ENCODE measurements at places on chromosomes 3 and 15.

GRCh38 chr3:8421711-8422110 is 79.9 kb upstream of the LMCD1 start:
- no peak for DNase-seq

DNA sequence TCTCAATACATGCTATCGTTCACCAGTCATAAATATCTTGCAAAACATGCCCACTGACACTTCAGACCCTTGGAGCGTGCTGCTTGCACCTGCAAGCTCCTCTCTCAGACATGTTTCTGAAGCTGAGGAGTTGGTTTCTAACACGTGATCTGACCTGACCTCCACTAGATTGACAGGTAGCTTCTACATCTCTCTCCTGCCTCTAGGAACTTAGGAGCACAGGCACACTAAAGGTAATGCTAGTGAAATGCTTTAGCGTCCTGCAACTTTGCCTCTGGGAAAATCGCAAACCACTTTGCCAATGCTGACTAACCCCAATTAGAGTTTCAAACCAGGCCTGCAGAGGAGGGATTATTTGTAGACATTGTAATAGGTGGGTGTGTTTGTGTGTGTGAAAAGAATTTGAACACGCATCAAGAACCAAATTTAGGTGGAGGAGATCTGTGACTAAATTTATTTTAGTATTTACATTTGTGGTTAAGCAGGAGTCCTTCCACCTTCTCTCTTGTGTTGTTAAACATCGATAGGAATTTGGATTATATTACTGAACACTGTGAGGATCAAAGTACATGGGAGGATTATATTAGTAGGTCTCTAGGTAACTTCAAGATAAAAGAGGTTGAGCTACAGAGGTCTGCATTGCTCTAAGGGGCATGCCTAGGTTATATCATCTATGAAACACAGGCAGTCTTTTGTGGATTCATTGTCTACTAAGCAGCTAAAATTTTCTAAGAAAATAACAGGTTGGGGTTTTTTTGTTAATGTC is 86.7 kb upstream of the ZBED2 start:
- DNase-seq: no peak

DNA sequence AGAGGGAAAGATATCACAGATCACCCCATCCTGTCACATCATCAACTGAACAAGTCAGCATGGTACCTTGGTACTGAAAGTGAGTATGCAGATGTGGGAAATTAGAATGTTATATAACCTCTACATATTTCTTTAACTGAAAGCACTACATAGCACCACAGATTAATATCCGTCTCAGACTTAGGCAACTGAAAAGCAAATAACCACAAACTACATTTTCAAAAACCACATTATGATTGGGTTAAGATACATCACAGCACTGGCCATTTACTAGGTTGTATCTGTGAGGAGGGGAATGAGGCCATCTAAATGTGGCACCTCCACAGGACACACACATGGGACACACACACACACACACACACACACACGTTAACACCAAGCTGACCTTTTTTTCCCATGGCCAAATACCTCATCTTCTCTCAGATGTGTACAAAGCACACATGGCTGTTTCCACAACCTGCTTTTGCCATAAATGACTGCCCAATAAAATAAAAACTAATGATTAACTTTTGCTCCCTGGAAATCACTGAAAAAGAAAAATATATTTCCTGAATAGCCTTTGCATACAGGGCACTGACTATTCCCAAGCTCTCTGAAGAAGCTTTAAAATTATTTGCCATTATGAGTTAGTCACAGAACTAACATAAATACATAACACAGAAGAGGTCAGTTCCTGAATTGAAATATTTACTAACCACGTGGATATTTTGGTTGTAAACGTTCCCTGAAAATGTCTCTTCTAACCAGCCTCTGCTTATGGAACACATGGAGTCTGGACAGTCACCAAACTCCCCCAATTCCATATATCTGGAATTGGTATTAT is 60.1 kb downstream of the SUMF1 start:
- DNase-seq: no peak

GRCh38 chr15:48823237-48823636 is 12.4 kb upstream of the CEP152 start:
- no peak for DNase-seq

GRCh38 chr3:126960604-126960995 is 22.3 kb upstream of the PLXNA1 start:
- DNase-seq: no peak

GRCh38 chr3:86954226-86954625 is 36.7 kb downstream of the VGLL3 start:
- no peak for DNase-seq

DNA sequence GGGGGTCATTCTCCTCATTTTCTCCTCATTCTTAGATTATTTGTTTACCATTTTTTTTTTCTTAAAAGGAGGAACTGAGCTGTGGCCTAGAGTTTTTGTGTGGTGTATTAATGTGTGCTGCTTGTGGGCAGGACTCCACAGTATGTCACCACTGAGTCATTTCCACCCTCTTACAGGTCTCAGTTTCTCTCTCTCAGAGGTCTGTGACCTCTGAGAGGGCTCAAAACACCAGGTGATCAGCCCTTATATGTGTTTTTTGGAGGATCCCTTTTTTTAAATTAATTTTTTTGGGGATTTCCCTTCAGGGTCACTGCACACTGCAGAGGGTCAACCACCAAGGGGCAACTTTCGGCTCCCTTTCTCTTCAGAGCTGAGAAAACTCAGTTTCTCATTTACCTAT is 166.4 kb downstream of the SUCNR1 start:
- peak; percentile 14 for DNase-seq

DNA sequence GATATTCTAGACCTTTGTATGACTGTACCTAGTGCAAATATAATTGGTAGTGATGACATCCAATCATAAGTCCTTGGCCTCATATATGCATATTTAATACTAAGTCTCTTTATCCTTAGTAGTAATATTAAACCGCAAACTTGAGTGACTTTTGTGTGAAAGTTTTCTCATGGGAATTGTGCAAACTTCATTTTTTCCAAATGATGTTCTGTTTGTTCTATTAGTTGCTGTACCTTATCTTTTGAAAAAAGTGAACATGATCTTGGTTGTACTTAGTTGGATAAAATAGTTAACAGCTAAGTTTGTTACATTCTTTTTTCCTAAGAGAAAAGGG is 43.2 kb downstream of the TMEM45A start:
- DNase-seq: no peak

GRCh38 chr15:50344006-50344464 is 11.0 kb downstream of the GABPB1 start:
- no peak for DNase-seq

DNA sequence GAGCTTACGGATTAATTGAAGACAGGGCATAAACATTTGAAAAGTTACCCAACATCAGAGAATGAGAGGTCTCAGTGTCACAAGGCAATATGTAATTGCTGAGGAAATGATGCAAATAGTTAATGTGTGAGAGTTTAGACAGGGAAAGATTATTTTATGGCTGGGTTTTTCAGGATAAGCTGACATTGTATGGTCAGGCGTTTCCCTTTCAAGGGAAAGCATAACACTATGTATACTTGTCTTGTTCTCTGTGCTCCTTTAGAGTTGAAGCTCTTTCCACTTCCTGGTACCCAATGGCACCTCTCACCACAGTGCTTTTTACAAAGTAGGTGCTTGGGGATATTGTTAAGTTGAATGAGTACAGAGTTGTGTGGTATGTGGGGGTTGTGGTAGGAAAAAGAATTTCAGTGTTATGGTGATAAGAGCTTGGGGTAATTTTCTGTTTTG is 19.9 kb downstream of the IQGAP1 start:
- DNase-seq: no peak

DNA sequence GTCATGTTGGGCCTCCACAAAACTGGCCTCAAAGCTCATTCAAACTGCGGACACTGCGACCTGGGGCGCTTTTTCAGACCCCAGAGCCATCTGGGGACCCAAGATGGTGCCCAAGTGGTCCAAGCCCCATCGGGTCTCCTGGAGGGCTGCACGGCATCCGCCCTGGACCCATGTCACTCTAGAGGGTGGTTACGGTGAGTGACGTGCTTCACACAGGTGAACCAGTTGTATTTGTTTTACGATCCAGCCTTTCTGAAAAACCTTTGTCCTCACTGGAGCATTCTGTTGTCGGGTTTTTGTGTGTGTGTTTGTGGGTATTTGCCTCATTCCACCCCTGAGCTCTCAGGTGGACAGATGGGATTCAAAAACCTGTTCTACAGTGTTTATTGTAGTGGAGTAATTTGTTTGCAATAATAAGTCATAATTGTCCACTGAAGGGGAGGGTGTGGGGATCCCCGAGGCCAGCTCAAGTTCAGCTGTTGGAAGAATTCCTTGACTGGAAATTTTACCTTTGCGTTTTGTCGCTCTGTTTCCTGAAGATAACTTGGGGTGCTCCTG is 1.9 kb downstream of the SLC51A start:
- DNase-seq: no peak

DNA sequence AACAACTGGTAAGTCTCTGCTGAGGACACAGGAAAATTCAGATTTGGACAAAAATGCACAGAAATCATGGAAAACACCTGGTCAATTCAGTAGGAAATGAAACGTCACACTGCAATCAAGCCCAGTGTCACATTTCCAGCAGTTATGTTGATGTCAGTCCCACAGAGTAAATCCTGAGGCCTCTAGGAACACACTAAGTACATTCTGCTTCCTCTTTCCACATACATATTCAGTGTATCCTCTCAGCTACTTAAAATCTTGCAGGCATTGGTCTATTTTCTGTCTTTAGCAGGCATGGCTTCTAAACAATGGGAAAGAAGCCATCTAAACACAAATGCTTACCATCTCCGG is 207.8 kb downstream of the PLCL2 start:
- no peak for DNase-seq

GRCh38 chr3:127078626-127079025 is 95.7 kb downstream of the PLXNA1 start:
- no peak for DNase-seq

DNA sequence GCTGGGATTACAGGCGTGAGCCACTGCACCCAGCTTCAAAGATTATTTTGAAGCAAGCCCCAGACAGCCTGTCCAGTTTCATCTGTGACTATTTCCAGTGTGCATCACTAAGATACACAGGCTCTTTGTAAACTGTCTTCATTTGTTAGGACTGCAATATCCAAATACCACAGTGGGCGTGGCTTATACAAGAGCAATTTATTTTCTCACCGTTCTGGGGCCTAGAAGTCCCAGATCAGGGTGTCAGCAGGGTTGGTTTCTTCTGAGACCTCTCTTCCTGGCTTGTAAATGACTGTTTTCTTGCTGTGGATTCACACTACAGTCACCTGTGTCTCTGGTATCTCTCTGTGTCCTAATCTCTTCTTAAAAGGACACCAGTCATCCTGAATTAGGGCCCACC is 59.7 kb downstream of the RLBP1 start:
- no peak for DNase-seq

- DNase-seq: no peak
These were observed 99.4 kb downstream of the ERC2 start for GRCh38 chr3:56368846-56369245.

DNA sequence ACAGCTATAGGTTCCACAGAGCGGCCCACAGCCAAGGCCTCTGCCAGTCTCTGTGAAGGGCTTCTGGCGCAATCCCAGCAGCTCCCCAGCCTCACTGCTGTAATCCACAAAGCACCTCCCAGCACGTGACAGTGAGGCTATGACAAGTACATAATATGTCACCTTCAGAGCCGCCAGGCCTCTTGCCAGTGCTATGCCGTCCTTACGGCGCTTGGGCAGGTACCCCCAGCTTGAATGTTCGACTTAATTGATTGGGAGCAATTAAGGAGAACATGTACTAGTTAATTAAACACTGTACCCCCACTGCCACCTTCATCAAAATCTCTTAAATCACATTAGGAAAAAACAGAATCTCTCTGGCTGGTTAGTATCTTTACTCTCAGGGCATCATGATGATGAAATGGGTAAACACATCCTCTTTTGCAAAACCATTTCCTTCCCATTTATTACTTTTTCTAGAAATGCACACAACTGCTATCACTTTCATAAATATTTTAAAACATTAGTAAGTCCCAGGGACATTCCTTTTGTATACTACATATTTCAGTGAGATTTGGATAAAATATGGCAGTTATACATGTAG is 169.9 kb downstream of the XXYLT1 start:
- peak; percentile 95 for DNase-seq

GRCh38 chr3:36874424-36874823 is 70.4 kb downstream of the TRANK1 start:
- DNase-seq: no peak

DNA sequence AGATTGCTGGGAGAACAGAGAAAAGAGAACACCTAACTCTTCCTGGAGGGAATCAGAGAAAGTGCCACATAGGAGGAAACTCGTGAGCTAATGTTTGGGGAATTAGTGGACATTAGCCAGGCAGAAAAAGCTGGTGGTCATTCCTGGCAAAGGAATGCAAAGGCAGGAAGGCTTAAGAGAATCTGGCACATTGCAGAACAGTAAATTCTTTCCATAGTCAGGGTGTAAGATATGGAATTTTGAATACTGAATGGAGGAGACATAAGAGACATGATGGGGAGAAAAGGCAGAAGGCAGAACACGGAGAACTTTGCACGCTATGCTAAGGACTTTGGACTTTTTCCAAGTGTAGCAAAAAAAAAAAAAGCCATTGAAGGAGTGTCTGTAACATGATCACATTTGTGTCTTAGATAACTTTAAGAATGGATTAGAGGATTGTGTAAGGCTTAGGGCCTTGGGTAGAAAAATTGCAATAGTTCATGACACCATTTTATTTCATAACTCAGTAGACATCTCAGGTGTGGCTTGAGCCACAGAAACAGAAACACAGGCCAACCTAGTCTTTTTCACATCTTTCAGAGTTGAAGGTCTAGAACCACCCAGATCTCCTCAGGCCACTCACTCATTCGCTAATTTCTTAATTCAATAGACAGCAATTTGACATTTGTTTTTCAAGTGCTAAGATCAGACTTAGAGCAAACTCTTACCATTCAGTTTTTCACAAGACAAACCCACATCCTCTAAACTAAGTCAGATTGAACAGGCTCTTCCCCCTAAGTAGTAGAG is 31.2 kb upstream of the CCDC80 start:
- DNase-seq: no peak

GRCh38 chr3:12807066-12807465 is 10.6 kb downstream of the CAND2 start:
- no peak for DNase-seq

DNA sequence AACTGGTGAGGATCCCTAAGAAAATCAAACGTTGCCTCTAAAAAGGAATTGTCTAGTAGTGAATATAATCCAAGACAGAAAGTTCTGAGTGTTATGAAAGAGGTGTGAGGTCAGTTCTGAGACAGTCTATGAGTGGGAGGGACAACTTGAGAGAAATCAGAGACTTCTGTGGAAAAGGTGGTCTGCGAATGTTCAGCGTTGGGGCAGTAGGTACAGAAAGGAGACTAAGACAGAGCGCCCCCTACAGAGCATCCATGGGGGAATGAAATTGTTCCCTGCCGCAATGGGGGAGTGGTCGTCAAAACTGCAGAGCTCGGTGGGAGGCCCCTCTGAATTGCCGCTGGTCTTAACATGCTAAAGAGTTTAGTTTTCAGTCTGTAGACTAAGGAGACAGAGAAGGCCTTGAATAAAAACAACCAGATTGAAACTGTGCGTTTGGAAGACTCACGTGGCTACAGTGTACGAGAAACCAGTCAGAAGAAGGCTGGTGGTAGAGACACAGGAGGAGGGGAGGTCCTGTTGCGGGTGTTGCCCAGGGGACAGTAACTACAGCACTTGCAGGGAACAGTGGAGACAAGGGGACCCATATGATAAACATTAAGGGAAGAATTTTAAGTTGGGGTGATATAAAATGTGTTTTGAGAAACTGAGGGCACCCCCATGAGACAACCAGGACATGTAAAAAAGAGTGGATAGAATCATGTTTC is 6.9 kb downstream of the TNIK start:
- peak; percentile 47 for DNase-seq

GRCh38 chr3:119681279-119681678 is 4.1 kb upstream of the COX17 start:
- DNase-seq: peak; percentile 58

- no peak for DNase-seq
These were observed 146.5 kb downstream of the MEGF11 start for GRCh38 chr15:66107070-66107469.

All from NB4 (cell line).